ENCODE measurements at places on chromosomes 6 and 20.

GRCh38 chr6:14270925-14271788 lies 153.6 kb downstream of the CD83 start:
- DNase-seq: no peak

DNA sequence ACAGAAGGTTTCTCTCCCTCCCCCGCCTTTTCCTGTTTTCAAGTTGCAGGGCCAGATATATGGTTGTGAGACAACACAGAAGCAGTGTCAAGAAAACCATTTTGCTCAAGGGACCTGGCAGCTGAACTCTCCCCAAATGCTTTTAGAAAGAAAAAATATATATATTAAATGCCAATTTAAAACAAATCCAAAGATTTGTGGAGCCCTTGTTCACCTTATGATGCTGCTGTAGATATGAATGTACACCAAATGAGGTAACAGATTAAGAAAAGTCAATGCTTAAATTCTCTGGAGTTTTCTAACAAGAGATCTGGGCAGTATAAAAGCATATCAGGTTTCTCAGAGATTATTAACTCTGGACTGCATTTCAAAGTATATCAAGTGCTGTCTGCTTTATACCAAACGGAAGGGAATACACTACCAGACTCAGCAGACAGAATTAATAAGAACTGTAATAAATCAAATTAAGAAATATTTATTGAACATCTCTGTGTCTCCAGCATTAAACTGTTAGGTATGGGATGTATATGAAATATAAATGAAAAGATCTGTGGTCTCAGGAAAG lies 357.5 kb downstream of the HDGFL1 start:
- no peak for DNase-seq

DNA sequence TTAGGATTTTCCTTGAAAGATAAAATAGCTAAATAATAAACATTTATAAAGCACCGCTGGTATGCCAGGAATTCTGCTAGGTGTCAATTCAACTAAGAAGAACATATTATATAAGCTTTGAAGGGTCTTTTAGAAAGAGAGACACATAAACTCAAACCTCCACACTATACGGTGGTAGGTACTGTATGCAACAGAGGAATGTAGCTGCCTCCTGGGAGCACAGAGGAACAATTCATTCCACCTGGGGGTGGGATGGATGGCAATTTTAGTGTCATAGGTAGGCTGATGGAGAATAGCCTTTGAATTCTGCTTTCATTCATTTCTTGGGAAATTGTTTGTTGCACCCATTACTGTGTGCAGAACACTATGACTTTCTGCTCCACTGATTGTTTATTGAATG lies 447.1 kb upstream of the MAP3K7 start:
- DNase-seq: no peak

- DNase-seq: peak; percentile 47
Observed at GRCh38 chr20:50191065-50191543, 474 bp downstream of the CEBPB start.

- DNase-seq: no peak
Observed at GRCh38 chr6:124903797-124904196, 58.4 kb upstream of the RNF217 start.

- DNase-seq: no peak
Observed at GRCh38 chr20:55139173-55139765, 663.9 kb downstream of the DOK5 start.

DNA sequence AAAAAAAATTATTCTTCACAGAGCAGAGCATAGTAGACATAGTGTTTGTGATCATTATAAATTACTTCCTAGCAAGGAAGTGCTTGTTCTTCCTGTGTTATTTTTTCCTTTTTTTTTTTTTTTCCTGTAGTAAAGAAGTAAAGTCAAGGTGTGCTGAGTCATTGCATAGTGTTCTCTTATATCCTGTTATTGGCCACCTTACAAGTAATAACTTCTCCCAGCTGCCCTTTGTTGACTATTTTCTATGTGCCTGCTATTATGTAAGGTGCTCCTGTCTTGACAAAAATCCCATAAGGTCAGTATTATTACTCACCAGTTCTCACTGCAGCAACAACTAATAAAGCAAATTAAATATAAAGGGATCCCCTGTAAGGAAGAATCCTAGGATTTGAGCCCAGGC lies 195.3 kb downstream of the GJA1 start:
- DNase-seq: no peak

DNA sequence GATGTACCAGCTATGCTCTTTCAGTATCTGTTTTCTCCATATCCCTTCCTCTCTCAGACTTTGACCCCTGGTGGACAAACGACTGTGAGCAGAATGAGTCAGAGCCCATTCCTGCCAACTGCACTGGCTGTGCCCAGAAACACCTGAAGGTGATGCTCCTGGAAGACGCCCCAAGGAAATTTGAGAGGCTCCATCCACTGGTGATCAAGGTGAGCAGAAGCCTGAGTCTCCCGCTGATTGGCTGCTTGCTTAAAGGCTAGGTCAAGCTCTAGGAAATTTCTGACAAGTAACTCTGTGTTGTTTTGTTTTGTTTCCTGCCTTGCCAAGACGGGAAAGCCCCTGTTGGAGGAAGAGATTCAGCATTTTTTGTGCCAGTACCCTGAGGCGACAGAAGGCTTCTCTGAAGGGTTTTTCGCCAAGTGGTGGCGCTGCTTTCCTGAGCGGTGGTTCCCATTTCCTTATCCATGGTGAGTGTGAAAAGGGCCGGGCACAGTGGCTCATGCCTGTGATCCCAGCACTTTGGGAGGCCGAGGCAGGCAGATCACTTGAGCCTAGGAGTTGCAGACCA lies 28.6 kb downstream of the C6orf89 start:
- DNase-seq: no peak

GRCh38 chr6:30357678-30358540 lies 13.0 kb downstream of the RPP21 start:
- DNase-seq: peak; percentile 66

- DNase-seq: no peak
Observed at GRCh38 chr20:45951925-45952834, 17.7 kb downstream of the PCIF1 start.

GRCh38 chr6:21804941-21805610 lies 211.5 kb downstream of the SOX4 start:
- DNase-seq: no peak

- no peak for DNase-seq
Observed at GRCh38 chr6:167056370-167056769, 57.2 kb downstream of the CEP43 start.

DNA sequence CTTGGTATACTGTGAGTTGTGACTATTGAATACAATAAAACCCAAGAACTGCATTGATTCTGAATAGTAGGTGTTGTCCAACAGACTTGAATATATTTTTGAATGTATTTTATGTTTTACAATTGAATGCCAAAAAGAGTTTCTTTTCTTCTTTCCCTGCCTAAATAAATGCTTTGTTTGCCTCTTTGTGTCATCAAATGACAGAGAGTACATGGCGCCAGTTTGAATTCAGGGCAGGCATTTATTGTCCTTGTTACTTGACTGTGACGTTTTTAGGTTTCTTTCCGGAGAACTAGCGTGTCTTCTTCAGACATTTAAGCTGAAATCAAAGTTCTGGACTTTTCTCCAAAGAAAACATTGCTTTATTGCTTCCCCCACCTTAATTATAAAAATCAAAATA lies 16.6 kb downstream of the KIF3B start:
- no peak for DNase-seq

- no peak for DNase-seq
Observed at GRCh38 chr20:49866051-49866450, 49.3 kb downstream of the SPATA2 start.

GRCh38 chr6:43990627-43991619 lies 136.3 kb downstream of the MRPL14 start:
- DNase-seq: no peak

GRCh38 chr6:186340-186965 lies 105.8 kb upstream of the DUSP22 start:
- no peak for DNase-seq

GRCh38 chr6:109521080-109521479 lies 38.1 kb upstream of the ZBTB24 start:
- DNase-seq: no peak

GRCh38 chr6:38054527-38055202 lies 235.1 kb downstream of the ZFAND3 start:
- no peak for DNase-seq

- DNase-seq: no peak
Observed at GRCh38 chr6:21386744-21387143, 206.8 kb upstream of the SOX4 start.

GRCh38 chr6:116616737-116617053 lies 416 bp downstream of the RSPH4A start:
- DNase-seq: no peak

DNA sequence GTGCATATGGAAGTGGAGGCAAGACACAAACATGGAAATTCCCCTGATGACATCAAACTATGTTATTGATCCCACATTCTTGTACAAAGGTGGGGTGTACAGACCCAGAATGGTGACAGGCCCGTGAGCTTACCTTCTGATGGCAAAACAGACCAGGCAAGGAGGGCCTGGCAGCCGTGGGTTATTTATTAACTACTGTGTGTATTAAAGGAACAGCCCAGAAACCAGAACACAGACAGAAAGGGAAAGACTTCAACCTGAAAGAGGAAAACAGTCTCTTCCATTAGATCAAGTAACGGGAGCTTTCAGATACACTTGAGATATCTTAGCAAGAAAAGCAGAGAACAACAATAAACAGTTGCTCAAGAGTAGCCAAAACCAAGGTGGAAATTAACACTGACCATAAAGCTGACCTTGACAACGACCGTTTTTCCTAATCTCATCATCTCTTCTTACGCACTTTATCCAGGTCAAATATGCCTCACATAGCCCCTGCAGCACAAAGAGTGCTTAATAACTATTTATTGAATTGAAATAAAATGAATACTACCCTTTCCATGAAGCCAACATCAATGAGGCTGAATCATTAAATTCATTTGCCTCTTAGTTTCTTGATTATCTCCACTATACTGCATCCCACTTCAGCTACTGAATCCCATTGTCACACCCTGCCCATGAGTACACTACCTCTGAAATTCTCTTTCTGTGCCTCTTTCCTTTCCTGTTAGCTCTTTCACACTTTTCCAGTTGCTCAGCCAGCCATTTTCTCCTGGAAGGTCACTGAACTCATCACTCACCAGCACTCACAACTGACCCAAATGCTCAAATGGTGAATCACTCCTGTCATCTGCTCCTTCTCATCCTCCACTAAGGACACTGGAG lies 67.4 kb downstream of the MOXD1 start:
- no peak for DNase-seq

- no peak for DNase-seq
Observed at GRCh38 chr6:107458672-107459282, 587 bp downstream of the PDSS2 start.

GRCh38 chr6:27669624-27670301 lies 196.9 kb upstream of the ZNF184 start:
- no peak for DNase-seq

GRCh38 chr6:50778696-50779095 lies 40.0 kb upstream of the TFAP2B start:
- no peak for DNase-seq

DNA sequence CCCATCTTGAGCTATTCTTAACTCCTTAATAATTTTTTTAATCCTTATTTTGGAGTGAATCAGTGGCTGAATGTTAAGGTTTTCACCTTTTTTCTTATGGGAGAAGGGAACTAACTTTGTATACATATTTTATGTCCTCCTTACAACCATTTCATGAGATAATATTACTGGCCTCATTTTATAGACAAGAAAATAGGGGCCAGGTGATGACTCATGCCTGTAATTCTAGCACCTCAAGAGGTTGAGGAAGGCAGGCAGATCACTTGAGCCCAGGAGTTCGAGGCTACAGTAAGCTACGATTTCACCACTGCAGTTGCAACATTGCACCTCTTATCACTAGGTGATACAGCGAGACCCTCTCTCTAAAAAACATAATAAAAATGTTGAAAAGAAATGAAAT lies 128.7 kb downstream of the TMEM242 start:
- no peak for DNase-seq

Data from occipital lobe (tissue), 3 donors.